ENCODE measurements at places on chromosomes 13 and 19.

GRCh38 chr19:53147645-53148044 is 11.2 kb downstream of the ZNF347 start:
- no peak for DNase-seq

DNA sequence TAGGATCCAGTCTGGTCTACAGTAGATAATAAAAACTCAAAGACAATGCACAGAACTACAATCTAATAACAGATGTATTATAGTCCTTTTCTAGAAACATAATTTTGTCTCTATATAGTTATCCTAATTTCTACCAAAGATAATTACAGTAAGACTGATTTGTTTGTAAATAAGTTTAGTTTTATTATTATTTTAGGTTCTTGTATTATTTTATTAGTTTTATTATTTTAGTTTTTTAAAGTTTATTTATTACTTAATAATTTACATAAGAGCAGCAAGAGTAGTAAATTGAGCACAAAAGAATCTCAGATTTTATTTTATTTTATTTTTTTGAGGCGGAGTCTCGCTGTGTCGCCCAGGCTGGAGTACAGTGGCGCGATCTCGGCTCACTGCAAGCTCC is 22.3 kb upstream of the ZNF227 start:
- no peak for DNase-seq

- DNase-seq = peak; percentile 50
Measured at GRCh38 chr13:35791184-35791851, 314.8 kb upstream of the MAB21L1 start.

GRCh38 chr13:98405690-98406344 is 171.1 kb downstream of the STK24 start:
- no peak for DNase-seq

DNA sequence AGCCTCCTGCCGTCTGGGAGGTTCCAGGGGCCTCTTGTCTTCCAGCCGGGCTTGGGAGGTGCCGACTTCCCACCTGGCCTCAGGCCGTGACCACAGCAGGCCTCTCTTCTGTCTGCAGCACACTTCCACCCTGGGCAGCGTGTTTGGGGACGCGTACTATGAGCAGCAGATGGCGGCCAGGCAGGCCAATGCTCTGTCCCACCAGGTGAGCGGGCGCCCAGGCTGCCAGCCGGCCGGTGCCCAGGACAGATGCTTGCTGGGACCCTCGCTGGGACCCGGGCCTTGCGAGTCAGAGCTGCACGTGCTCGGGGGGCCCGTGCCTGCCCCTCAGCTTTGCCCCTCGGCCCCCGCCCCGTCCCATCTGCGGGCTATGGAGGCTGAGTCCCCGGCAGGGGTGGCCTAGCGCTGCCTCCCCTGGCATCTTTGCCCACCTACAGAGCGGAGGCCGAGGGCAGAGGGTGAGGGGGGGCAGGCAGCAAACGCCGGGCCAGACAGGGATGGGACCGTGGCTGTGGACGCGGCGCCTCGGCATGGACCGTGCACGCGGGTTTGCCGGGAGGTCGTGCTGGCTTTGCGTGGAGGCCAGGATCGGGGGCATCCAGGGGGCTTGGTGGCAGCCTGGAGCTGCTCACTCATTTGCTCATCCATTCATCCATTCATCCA is 16.2 kb downstream of the COMP start:
- DNase-seq = no peak

GRCh38 chr13:90414691-90415596 is 932.5 kb upstream of the MIR17HG start:
- peak; percentile 68 for DNase-seq

GRCh38 chr19:2974342-2975041 is 2.9 kb upstream of the TLE6 start:
- DNase-seq = no peak
